ENCODE measurements at places on chromosomes 6 and 20.

GRCh38 chr6:29999416-29999815 lies 57.1 kb downstream of the HLA-A start:
- no peak for DNase-seq

- DNase-seq: peak; percentile 30
Observed at GRCh38 chr6:13615792-13616120, 621 bp downstream of the NOL7 start.

GRCh38 chr6:13024616-13025015 lies 303.7 kb downstream of the TBC1D7 start:
- DNase-seq: no peak

DNA sequence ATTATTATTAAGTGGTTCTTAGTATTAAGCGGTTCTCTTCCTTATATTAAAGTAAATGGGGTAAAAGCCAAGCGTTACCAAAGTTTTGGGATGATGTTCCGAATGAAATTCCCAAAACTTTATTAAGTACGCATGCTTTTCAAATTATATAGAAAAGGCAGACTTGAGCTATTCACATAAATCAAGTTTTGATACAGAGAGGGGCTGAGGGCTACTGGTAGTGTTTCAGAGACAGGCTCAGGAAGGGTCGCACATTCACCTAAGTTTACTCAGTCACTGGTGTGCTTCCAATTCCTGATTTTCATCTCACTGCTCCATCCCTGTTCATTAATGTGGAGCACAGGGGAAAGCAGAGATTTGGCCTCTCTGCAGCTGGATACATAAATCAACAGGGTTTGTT lies 652.2 kb downstream of the QKI start:
- DNase-seq: no peak

DNA sequence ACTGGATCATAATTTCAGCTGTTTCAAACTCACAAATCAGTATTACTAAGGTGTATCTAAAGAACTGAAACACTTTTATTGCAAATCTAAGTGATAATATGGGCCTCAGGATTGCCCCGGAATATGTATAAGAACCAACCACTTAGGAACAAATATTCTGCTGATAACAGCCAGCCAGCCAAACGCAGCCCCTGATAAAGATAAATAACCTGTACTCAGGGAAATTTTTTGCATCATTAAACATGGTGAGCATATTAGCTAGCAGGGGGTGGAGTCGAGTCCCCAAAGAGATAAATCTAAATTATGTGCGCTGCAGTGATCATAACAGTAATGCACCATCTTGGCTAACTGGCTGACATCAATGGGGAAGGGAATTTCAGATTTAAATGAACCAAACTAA lies 410.2 kb upstream of the MAP3K7 start:
- no peak for DNase-seq

DNA sequence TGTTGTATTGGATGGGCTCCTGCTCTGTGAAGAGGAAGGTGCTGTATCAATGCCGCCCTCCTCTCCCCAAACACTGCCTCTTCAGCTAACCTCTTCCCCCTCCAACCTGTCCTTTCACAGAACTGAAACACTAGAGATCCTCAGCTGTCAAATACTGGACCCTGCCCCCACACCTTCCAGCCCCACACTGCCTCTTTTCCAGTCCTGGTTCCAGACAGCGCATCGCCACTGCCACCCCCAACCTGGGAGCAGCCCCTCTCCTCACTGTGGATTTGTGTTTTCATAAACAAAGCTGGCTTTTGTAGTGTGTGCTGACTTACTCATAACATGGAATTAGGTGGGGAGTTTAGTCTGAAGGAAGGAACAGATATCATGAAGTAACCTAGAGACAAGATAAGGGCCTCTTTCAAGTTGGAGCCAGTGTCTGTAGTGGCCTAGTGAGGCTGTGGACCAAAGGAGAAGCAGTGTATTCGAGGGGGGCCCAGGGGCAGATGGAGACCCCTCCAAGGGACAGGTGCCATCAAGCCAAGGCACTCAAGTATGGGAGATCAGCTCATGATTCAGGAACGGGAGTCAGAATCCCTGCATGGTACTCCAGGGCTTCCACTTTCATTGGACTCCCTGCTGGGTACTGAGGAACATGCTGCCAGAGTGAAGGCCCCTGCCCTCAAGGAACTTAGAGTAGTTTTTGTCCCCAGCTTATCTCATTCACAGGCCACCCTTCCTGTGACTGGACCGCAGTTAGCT lies 2.1 kb downstream of the SCUBE3 start:
- no peak for DNase-seq

DNA sequence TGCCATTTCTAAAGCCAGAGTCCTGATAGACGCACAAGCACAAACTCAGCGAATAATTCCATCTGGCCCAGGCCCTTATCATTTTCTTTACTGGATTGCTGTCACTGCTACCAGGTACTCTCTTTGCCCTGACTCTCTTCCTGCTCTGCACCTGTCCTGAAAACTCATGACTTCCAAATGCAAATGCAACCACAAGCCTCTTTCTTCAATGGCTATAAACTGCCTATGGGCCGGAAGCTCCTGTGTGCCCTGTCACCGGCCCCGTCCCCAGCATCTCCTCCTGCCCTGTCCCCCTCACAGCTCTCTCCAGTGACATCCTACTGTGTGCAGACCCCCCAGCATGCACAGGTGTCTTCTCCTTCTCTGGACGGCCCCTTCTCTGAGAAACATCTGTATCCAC lies 302.6 kb downstream of the GMDS start:
- no peak for DNase-seq

GRCh38 chr6:32086661-32087573 lies 22.2 kb downstream of the TNXB start:
- DNase-seq: no peak

DNA sequence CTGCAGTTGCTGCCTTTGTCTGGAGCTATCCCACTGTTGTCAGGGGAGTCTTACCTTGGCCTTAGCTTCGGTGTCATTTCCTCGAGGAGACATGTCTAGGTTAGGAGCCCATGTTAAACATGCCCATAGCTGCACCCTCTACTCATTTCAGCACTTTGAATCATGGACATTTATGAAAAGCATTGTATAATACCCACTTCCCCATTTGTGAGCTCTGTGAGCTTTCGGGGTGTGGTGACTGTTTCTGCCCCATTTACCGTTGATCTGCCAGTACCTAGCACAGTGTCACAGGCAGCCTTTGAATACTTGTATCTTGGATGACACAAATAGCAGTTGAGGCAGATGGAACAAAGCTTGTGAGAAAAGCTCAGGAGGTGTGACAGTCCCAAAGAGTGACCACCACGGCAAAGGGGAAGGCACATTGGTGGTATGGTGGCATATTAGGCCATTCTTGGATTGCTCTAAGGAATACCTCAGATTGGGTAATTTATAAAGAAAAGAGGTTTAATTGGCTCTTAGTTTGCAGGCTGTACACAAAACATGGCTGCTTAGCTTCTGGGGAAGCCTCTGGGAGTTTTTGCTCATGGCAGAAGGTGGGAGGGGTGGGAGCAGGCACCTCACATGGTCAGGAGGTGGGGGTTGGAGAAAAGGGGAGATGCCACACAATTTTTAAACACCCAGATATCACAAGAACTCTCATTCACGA lies 42.0 kb downstream of the JARID2 start:
- DNase-seq: no peak

DNA sequence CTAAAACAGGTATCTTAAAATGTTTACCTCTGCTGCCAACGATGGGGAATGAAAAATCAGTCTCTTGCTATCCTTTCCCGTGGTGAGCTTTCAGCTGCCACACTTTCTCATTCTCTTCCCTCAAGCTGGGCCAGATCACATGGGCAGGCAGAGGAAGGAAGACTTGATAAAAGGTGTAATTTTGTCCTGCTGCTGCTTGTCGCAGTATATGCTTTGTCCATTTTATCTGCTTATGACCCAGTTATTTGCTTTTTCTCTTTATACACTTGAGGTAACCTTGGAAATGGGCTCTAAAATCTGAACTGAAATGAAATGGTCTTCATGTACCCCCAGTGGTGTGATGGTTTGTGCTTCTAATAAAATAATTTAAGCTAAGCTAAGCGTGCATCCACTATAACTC lies 695.9 kb upstream of the FLRT3 start:
- no peak for DNase-seq

DNA sequence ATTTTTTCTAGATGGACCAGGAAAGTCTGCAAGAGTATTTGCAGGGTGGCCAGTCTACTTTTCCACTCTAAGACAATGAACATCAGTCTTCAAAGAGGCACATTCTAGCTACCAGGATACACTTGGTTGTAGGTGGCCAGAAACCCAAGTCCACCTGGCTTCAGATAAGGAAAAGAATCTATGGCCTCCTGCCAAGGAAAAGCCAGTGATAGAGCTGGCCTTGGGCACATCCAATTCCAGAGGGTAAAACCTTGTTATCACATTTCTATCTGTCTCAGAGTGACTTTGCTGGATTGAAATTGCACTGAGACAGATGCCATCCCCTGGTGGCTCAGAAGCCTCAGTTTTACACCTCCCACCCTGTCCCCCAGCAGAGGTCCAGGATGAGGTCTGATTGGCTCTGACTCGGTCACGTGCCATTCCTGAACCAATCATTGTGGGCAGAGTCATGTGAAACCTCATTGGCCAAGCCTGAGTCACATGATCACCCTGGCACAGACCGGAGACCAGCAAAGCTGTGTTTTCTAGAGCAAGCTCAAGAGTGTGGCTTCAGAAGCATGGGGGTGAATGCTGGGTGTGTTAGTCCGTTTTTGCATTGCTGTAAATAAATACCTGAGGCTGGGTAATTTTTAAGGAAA lies 497.4 kb upstream of the SULF2 start:
- no peak for DNase-seq

DNA sequence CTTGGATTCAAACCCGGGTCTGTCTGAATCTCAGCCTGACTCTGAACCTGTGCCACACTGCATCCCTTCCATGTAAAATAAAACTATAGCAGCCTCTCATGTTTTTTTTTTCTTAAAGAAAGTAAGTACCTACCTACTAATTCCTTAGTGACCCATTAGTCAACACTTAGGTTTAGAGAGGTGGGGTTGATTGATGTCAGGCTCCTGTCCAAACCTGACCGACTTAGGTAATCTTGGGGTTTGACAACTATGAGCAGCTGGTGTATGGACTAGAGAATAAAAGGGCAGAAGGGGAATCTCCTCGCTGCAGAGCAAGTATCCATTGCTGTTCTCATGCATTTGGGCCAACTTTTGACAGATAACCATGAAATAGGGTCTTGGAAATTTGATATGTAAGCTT lies 6.5 kb downstream of the NKAIN2 start:
- DNase-seq: no peak

- no peak for DNase-seq
Observed at GRCh38 chr6:33490198-33490597, 35.8 kb downstream of the ZBTB9 start.

All from COR-L47 (cell line).